ENCODE measurements at places on chromosomes 4 and X.

GRCh38 chrX:85243155-85243554 lies 424 bp downstream of the SATL1 start:
- no peak for DNase-seq

GRCh38 chrX:131277543-131278136 lies 11.5 kb downstream of the IGSF1 start:
- DNase-seq, result no peak

- DNase-seq, result no peak
Observed at GRCh38 chrX:20300822-20301221, 34.1 kb upstream of the RPS6KA3 start.

GRCh38 chr4:15428611-15429010 lies 778 bp downstream of the C1QTNF7 start:
- DNase-seq, result no peak

- DNase-seq, result no peak
Observed at GRCh38 chr4:150250998-150251651, 172.9 kb downstream of the DCLK2 start.

DNA sequence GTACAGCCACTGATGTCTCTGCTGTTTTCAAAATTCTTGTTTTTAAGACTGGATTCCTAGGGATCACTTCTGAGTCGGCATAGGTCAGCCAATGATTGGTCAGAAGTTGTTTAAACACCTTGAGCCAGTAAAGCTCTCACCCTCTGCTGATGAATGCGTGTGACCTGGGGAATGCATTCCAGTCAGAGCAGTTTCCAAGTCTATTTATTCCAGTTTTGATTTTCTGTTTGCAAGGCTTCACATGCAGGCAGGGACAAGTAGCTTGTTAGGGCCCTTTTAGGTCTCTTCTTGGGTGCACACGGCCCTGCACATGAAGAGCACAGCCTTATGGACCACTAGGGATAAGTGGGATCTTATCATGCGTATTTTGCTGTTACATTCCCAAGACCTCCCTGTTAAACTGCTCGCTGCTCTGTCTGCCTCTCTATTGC lies 47.0 kb downstream of the KLHL15 start:
- no peak for DNase-seq

GRCh38 chr4:3276986-3277385 lies 15.8 kb upstream of the RGS12 start:
- no peak for DNase-seq

- no peak for DNase-seq
Observed at GRCh38 chrX:149456476-149457245, 48.4 kb downstream of the IDS start.

DNA sequence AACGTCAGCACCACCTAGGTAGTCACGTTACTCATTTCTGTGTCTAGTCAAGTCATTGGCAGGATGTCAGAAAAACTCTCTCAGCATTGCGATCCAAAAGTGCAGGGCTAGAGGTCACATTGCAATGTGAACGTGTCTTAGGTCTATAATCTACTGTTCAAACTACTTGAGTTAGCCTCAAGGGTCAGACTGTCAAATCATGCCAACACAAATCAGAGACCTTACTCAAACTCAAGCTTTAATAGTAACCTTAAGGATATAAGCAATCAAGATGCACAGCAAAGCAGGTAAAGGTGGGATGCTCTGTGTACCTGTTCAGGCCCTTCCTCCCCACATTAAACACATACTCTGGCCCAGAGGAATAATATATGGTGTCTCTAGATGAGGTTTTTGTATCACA lies 114.4 kb upstream of the NOCT start:
- no peak for DNase-seq

- DNase-seq, result no peak
Observed at GRCh38 chr4:54093324-54094240, 6.4 kb upstream of the GSX2 start.

GRCh38 chrX:24859211-24859841 lies 156.4 kb downstream of the ARX start:
- no peak for DNase-seq

GRCh38 chr4:66929748-66930147 lies 615.6 kb downstream of the CENPC start:
- DNase-seq, result no peak

- DNase-seq, result no peak
Observed at GRCh38 chrX:114015966-114016365, 567.9 kb upstream of the HTR2C start.

GRCh38 chr4:64014647-64015046 lies 394.6 kb downstream of the TECRL start:
- DNase-seq, result no peak

GRCh38 chrX:43345166-43345565 lies 310.9 kb upstream of the MAOA start:
- no peak for DNase-seq

DNA sequence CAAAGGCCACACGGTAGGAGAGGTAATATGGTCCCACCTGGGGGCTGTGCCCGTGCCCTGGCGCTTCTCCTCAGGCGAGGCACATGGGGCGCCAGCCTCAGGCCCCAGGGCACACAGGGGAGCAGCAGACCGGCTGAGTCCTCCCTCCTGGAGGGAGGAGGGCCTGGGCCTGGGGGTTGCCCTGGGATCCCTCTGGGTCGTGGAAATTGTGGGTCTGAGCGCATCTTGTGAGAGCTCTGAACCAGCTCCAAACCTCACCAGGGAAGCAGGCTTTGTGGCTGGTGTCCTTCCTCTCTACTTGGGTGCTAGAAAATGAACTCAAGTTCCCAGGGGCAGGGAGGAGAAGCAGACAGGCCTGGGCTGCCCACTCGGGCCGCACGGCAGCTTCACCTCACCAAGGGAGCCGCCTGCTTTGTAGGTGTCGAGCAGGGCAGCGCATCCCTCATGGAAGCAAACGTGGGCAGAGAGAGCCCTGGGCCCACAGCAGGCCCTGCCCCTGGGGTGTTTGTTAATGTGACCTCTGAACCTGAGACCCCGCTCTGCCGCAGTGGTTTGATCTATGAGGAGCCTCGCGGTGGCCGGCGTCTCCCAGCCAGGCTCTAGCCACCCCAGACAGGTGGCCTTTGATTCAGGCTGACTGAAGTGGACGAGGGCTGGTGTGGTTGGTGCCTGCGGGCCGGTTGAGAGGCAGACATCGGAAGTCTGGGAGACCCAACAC lies 10.8 kb downstream of the HTRA3 start:
- no peak for DNase-seq

DNA sequence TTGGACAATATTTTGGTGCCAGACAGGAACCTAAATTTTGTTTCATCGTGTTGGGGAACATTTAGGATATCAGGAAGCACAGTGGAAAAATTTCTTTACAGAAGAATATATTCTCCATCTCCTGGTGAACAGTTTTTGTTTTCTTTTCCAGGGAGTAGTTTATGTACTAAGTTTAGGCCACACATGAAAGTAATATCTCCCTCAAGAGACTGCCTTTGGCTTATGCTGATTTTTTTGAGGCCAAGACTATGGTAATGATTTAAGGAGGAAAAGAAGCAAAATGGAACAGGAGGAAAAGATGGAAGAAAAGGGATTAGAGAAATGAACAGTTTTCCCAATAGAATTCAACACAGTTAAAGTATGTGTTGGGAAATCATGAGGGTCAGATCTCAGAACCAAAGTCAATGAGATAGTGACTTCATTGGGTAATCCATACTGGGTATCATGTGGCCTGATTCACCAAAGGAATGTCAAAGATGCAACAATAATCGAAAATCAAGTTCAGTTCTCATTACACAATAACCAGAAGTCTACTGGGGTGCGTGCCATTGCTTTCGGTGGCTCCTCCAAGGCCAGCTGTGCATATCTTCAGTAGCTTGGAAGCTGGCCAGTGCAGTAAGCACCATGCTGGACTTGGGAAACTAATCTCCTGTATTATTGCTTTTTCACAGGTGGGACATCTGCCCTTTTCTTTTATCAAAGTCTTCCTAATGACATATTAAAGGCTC lies 234.8 kb downstream of the COL25A1 start:
- peak; percentile 67 for DNase-seq

DNA sequence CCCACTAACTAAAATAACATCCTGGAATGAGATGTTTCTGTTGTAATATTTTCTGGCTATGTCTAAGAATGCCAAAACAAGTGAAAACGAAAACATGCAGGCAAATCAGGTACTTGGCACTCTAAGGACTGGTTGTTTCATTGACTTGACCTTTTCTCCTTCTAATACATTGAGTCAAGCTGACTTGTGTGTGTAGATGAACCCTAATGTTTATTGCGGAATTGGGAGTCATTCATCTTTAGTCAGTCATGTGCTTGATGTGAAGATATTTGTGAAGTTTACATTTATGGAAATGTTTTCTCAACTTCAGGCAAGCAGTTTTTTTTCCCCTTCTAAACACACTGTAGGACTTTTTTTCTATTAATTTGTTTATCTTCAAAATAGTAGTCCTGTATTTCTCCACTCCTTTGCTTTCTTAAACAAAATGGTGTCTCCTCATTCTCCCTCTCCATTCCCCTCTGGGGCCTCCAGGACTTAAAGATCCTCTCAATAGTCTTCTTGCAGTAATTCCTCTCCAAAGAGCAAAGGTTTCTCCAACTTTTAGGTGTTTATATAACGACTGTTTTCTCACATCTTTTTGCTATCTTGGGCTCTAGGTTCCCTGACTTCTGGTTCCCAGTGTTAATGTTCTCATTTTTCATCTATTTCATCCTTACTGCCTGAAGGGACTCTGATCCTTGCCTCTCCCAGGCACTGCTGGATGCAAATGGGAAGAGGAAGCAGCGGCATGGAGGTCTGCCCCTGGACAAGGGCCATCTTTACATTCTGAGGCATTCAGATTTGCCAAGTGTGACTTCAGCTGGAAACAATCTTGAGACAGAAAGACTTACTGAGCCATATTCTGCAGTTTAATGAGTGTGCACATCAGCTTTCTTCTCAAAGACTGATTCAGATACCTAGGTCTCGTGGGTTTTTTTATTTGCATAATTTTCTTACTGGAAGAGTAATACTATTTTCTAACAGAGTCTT lies 166.4 kb downstream of the ARHGAP6 start:
- DNase-seq, result peak; percentile 65

GRCh38 chr4:176601124-176601523 lies 191.6 kb downstream of the VEGFC start:
- no peak for DNase-seq

DNA sequence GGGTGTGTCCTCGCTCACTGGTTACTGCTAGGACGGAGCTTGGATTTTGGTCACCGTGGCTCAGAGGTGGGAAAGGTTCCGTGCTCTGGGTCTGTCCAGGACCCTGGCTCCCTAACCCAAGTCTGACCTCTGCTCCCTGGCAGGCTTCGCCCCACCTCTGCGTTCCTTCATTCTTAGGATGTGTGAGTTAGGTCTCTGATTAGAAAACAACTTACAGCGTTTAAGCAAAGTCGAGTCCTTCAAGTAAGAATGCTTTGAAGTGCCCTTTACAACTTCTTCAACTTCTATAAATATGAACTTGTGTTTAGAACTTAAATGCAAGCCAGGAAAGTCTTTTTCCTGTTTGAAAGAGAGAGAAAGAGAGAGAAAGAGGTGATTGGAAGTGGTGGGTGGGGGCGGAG lies 891 bp downstream of the TLR2 start:
- DNase-seq, result no peak

DNA sequence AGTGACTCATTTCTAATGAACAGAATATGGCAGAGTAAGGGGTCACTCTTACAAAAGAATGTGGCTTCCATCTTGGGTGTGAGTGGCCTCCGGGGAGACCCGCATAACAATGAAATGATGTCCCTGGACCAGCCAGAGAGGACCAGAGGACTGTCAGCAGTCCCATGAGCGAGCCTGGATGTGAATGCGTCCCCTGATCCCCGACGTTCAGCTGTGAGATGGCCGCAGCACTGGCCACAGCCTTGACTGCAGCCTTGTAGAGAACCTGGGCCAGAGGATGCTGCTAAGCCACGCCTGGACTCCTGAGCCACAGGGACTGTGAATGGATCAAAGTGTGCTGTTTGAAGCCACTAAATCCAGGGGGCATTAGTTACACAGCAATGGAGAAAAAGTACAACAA lies 53.8 kb downstream of the MTNR1A start:
- DNase-seq, result no peak

DNA sequence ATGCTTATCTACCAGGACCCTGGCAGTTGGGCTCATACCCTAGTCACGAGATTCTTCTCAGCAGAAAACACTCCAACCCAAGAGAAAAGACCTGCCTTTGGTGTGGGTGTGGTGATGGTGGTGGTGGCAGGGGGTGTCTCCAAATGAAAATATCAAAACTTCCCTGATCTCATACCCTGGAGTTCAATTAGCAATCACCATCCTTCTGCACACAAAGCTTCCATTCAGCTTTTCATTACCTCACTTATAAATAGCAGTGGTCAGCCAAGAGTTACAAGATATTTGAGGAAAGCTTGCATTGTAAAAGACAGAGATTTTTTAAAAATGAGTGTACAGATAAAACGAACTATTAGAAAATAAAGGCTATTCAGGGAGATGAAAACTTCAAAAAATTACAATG lies 580.8 kb upstream of the MAGEB2 start:
- no peak for DNase-seq

DNA sequence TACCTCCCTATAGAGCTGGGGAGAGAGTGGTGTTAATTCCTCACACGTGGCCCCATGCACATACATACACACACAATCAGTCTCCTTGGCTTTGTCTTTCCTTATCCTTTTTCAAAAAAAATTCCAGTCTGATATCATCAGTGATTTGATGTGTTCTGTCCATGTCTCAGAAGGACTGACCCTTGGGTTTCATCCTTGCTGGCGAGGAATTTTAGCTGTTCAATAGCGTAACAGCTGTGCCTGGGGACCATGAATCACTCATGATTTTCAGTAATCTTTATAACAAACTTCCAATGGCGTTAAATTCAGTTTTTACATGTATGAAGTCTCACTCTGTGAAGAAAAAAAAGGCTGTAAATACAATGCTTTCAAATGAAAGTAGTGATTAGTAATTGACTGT lies 204.6 kb downstream of the RBMX2 start:
- DNase-seq, result no peak

DNA sequence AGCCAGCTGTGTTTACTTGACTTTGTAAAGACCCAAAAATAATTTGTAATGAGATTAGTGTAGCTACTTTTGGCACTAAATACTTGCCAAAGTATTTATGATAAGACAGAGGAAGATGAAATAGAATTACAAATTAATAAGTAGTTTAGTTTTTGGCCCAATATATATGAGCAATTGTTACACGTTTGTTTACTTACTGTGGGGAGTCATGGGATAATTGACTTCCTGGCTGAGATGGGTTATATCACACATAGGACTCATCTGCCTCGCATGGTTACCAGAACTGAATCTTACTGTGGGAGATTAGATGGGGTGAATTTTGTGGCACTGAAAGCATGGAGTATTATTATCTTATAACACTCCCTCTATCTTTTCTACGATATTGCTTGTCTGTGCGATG lies 66.6 kb downstream of the INTS12 start:
- no peak for DNase-seq

- DNase-seq, result no peak
Observed at GRCh38 chr4:119032921-119033685, 102.5 kb upstream of the MYOZ2 start.

- no peak for DNase-seq
Observed at GRCh38 chr4:141210168-141210567, 10.5 kb upstream of the ZNF330 start.

GRCh38 chrX:30153175-30153880 lies 62.0 kb upstream of the MAGEB2 start:
- DNase-seq, result no peak

DNA sequence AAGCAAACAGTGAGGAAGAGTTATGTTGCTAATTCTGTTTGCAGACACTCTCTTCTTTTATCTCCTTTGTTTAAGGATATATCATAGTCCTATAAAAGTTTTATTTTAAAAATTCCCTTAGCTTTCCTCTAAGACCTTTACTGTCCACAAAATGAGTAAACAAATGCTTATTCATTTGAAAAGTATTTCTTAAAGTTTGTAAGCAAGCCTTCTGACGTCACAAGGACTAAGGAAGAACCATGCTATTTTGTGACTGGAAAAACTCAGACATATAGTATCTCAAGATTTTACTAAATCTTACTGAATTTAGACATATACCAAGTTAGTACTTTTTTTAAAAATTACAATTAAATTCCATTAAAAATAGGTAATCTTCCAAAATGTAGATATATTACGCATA lies 5.2 kb upstream of the RBMXL3 start:
- no peak for DNase-seq

All from fibroblast of skin of left biceps (primary cell).